Urinary bladder (tissue), 4 donors: ENCODE measurements at places on chromosomes 5 and 9.

DNA sequence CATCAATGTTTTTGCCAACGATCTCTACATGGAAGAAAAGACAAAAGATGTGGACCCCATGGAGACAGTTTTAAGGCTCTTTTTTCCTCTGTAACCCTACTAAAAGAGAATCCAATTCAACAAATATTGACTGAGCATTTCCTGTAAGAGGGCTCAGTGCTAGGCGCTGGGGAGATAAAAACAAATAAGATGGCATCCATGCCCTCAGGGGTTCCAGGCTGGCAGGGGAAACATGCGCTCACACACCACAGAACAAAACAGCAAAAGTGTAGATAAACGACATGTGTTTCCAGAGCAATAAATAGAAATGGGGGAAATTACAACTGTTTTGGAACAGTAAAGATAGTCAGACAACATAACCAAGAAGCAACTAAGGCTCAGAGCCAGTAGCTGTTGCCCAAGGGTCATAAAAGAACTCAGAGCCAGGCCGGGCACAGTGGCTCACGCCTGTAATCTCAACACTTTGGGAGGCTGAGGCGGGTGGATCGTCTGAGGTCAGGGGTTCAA, 25.2 kb downstream of the ZNF608 start:
- DNase-seq: no peak

- no peak for DNase-seq
Observed at GRCh38 chr5:50800410-50800809, 134.0 kb downstream of the PARP8 start.

DNA sequence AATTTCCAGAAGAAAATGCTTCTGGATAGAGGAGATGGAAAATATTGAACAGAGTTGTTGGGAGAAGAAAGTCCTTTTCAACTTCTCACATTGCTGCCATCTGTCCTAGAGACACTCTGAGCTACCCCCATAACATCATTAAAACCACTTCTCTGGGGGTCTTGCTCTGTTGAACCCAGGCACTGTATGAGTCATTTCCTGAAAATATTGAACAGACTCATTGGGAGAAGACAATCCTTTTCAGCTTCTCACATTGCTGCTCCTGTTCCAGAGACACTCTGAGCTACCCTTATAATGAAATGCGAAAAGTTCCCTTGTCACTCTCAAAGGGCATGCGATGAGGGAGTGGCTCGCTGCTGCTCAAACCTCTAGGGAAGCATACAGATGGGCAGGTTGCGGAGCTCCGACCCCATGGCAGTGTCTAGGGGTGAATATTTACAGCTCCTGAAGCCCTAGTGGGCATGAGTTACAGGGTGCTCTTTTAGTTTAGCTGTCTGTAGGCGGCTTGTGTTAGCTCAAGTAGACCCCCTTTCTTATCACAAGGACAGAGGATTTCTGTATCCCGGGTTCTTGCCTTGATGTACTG, 90.7 kb downstream of the CDKN2A start:
- DNase-seq: no peak

DNA sequence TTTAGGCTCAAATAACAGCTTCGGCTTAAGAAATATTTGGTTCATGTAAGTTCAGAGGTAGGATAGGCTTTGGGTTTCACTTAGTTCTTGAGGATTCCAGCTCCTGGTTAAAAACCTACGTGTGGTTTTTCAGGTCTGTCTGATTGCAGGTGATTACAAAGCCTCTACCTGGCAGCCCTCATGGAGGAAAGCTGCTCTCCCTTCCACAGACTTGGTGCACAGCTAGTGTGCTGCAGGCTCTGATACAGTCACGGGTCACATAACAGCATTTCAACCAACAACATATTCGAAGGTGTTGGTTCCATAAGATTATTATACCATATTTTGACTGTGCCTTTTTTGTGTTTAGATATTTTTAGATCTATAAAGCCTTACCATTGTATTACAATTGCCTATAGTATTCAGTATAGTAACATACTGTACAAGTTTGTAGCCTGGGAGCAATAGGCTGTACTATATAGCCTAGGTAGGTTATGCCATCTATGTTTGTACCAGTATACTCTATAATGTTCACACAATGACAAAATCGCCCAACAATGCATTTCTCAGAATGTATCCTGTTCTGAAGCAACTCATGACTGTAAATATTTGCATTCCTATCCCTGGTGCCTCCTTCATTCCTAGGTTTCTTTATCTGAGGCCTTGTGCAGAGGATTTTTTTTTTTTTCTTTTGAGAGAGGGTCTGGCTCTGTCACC, 8.0 kb upstream of the DCP2 start:
- DNase-seq: no peak

- no peak for DNase-seq
Observed at GRCh38 chr5:133391354-133392136, 220.8 kb downstream of the FSTL4 start.
